T-helper 9 cell (primary cell): ENCODE measurements at places on chromosomes 7 and 10.

DNA sequence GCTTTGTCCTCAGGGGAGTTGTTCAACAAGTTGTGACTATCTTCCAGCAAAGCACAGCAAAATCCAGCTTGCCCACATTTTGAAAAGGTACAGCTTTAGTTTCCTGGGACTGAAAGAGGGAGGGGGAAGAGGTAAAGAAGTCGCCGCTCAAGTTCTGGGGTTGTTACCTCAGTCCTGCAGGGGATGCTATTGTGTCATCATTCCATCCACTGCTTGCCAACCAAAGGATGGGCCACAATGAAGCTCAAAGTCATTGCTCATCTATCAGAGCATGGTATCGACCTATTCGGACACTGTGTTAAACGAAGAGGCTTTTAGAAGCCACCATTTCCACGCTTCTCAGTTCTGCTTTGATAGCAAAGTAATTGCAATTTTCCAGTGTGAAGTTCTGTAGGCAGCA lies 34.3 kb downstream of the NPY start:
- DNase-seq: no peak

DNA sequence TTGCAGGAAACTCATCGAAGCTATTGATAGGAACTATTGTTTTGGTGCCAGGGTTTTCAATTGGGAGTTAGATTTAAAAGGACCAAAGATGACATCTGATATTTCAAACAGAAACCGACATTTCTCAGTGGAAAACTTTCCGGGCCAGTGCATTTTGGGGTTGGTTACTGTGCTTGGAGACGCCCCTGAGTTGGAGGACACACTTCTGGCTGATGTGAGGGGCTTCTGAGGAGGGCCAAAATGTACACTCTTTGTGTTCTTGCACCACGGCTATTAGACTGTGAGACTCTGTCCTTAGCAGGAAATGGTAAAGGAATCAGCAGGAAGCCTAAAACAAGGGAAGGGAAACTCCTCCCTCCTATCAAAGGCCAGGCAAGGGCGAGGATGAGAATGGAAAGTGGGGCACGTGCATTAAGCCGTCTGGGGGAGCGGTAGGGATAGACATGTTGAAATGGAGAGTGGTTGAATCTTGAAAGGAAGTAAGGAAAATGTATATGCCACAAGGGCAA lies 1.8 kb upstream of the SRGN start:
- DNase-seq: no peak

- DNase-seq: no peak
These were observed 38.2 kb downstream of the SLC29A4 start for GRCh38 chr7:5320802-5321396.

- DNase-seq: no peak
These were observed 9.1 kb downstream of the WDR86 start for GRCh38 chr7:151400626-151401315.

- DNase-seq: no peak
These were observed at the start of gene TRIP6 for GRCh38 chr7:100867040-100867775. Gene TRIP6 (plus strand): TSS chr7:100867387. CDS start chr7:100867498, 111 bp downstream.

- DNase-seq: no peak
These were observed 299.9 kb upstream of the PITRM1 start for GRCh38 chr10:3472287-3473051.

DNA sequence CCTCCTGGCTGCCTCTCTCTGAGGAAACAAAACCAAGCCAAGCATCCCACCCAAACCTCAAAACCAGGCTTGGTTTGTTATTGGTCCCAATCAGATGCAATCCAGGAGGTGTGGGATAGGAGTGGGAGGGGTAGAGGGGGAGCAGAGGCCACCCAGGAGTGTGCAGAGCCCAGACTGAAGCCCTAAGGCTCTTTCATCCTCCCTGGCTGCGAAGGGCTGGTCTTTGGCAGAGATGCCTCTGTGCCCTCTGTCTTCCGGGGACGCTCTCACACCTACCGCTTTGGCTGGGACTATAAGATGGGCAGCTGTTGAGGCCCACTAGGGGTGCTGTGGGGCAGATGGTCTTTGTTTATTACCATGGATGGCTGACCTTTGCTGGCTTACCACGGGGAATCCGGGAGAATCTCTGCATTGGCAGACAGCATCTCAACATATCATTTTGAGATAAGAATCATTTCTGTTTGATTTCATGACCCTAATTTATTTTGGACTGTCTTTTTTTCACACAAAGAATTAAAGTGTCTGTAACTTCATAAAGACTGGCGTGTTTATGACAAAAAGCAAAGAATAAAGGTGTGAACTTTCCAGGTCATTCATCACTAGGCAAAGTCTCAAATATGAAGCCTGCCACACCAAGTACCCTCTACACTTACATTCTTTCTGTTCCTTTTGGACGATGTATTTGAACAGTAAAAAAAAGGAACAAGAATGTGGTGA lies 6.5 kb upstream of the DENND2A start:
- DNase-seq: peak; percentile 12

- DNase-seq: no peak
These were observed 214.5 kb downstream of the NSUN6 start for GRCh38 chr10:18436902-18437301.

- no peak for DNase-seq
These were observed 92.2 kb upstream of the GNA12 start for GRCh38 chr7:2936301-2936700.
